ENCODE measurements at places on chromosomes 12 and 14.

- DNase-seq, result no peak
Measured at GRCh38 chr12:100490056-100490455, 16.4 kb downstream of the NR1H4 start.

GRCh38 chr14:36738269-36738668 is 76.6 kb downstream of the PAX9 start:
- DNase-seq, result no peak

- peak; percentile 33 for DNase-seq
Measured at GRCh38 chr14:102923925-102924486, 1.5 kb downstream of the AMN start.

- DNase-seq, result peak; percentile 52
Measured at GRCh38 chr14:105914738-105915385, 388.5 kb downstream of the TMEM121 start.

GRCh38 chr12:116697305-116697704 is 40.6 kb downstream of the SPRING1 start:
- peak; percentile 36 for DNase-seq

- no peak for DNase-seq
Measured at GRCh38 chr12:13559318-13559978, 362.9 kb downstream of the EMP1 start.

GRCh38 chr14:99679543-99679942 is 4.6 kb upstream of the CYP46A1 start:
- no peak for DNase-seq

DNA sequence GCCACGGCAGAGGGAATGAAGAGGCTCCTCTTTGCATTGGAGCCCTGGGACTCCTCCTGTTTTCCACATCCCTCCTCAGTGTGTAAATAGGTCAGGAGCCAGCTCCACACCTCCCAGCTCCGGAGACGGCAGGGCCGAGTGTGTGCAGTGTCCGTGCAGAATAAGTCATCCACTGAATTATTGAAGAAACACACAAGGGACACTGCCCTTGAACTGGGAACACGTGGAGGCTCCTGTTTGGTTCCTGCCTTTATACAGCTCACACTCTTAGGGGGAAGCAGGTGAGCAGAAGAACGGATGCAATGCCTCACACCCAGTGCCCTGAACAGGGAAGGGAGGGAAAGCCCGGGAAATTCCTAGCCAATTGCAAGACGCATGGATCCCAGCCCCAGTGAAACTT is 10.4 kb upstream of the FZD10 start:
- DNase-seq, result no peak

DNA sequence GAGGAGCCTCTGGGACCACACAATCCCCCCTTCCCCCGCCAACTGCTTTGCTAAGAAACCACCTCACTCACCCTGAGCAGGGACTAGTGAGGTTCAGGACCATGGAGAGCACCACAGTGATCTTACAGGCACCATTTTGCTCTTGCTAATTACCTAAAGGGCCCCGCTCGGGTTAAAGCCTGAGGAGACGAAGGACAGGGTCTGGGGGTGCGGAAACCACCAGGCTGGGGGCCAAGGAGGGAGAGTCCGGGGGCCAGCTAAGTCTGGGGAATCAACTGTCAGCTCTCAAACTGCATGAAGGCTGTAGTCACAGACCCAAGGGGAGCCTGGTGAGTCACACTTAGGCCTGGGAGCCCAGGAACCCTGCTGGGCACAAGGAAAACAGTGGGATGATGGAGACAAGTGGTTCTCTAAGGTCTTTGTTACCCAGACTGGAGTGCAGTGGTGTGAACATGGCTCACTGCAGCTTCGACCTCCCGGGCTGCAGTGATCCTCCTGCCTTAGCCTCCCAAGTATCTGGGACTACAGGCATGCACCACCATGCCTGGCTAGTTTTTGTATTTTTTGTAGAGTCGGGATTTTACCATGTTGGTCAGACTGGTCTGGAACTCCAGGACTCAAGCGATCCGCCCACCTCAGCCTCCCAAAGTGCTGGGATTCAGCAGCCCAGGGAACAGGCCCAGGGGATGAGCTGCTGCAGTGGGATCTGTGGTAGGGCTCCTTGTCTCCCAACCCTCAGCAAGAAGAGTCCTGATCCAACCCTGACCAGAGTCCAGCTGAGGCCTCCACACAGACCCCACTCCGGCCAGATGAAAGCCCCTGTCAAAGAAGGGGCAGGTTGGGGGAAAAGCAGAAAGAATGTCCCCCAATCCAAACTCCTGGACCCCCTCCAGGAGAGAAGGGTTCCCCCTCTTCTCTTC is 98.8 kb downstream of the CALM1 start:
- DNase-seq, result no peak

DNA sequence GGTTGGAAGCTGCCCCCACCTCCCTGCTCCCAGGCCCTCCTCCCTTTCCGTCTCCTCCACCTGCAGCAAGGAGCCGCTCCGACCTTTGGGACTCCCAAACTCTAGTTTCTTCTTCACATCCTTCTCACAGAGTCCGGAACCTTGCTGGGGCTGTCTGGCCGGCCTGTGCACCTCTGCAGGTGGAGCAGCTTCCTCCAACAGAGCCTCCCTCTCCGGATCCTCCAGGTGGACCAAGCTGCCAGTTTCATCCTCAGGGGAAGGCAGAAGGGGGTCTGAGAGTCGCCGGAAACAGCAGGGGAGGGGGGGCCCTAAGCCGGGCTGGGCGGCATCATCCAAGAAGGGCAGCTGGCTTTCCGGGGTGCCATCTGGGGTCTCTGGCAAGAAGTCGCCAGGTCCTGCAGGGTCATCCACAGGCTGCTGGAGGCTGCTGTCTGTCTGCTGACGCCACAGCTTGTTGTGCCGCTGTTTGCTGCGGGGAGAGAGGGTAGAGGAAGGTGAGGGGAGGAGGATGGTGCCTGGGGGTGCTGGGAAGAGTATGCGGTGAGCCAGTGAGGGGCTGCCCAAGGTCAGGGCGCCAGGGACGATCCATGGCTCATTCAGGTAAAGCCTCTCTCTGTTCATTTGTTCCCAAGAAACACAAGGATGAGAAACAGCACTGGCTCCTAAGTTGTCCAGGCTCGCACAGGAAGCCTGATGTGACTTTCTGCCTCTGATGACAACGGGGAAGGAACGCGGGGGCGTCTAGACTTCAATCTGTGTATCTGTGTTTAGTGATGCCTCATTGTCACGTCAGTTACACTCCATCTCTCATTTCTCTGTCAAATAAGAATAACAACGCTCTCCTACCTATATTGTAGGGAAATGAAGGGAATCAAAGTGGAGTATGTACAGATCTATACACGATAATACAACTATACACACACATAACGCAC is 61.3 kb upstream of the CORO1C start:
- DNase-seq, result no peak

- no peak for DNase-seq
Measured at GRCh38 chr14:38098074-38098836, 109.4 kb upstream of the SSTR1 start.

DNA sequence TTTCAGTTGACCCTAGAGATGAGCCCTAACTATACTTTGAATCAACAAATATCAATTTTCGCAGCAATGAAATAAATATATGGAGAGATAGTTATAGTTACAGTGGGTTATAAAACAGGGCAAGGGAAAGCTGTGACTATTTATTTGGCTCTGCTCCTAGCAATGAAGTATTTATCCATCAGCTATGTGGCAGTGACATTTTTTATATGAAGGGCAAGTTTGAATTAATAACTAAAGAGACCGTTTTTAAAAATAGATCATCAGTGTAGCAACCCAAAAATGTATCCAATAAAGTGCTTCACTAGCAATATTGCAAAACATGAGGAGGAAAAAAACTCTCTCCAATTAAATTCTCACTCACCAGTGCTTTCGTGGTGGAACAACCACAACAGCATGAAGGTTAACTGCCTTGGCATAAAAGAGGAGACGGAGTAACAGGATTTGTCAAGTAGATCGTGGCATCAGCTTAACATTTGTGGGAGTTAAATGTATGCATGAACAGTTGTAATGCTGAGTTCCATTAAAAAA is 58.1 kb upstream of the NUDT4 start:
- DNase-seq, result no peak

DNA sequence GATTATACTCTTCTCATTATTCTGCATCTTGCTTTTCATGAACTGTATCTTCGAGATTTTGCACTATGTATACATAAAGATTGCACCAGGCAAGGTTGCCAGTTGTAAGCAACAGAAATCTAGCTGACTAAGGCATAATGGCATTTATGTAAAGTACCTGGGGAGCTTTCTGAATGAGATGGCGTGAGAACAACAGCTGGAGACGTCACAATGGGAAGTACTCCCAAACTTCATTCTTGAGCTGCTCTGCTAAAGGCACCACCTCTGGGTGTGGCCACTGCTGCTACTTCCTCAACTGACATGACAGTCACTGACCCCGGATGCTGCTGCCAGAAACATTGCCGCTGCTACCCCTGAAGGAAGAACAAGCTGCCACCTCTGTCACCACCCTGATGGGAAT is 220.7 kb downstream of the NOVA1 start:
- DNase-seq, result no peak

DNA sequence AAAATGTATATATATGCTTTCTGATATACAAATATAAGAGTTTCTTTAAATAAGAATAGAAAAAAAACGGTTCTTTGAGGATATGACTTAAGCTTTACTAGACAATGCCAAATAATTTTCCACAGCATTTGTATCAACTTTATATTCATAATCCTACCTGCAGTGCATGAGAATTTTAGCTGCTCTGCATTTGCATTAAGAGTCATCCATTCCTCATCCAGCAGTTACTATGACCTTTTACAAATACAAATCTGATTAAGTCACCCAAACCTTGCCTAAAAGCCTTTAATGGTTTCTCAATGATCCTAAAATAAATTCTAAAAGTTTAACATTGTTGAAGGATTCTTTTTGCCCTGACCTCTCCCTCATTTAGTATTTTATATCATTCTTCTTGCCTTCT is 116.5 kb downstream of the MGAT4C start:
- no peak for DNase-seq

GRCh38 chr14:99945732-99946651 is 119.2 kb upstream of the EVL start:
- DNase-seq, result no peak

GRCh38 chr14:65193916-65194590 is 91.7 kb upstream of the MAX start:
- DNase-seq, result no peak

DNA sequence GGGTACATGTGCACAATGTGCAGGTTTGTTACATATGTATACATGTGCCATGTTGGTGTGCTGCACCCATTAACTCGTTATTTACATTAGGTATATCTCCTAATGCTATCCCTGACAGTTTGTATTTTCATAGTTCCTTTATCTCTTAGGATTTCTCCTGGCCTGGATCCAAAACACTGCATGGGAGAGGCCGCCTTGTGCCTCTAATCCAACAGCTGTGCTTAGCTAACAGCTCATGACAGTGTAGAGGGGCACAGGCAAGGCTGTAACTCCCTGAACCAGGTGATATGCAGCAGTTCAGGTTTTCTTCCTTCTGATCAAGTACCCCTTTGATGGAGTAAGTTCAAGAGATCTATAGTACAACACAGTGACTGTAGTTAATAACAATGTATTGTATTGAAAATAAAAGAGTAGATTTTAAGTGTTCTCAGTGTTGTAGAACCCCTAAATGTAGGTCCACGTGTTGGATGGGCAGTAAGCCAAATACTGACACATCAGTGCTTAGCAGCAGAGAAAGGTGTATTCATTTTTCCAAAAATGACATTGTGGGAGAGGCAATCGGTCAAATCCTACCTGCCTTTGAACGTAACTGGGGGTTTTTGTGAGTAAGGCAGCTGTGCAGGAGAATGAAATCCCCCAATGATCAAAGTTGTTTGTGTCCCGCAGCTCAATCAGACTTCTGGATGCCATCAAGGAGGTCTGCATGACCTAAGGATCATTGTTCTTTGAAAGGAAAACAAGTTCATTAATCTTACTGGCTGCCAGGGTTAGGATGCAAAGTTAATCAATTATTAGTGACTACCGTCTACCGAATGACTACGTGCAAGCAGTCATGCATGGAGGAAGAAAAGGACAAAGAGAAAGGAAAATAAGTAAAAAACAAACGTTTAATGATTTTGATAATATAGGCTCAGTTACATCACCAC is 89.3 kb upstream of the FGD4 start:
- no peak for DNase-seq

DNA sequence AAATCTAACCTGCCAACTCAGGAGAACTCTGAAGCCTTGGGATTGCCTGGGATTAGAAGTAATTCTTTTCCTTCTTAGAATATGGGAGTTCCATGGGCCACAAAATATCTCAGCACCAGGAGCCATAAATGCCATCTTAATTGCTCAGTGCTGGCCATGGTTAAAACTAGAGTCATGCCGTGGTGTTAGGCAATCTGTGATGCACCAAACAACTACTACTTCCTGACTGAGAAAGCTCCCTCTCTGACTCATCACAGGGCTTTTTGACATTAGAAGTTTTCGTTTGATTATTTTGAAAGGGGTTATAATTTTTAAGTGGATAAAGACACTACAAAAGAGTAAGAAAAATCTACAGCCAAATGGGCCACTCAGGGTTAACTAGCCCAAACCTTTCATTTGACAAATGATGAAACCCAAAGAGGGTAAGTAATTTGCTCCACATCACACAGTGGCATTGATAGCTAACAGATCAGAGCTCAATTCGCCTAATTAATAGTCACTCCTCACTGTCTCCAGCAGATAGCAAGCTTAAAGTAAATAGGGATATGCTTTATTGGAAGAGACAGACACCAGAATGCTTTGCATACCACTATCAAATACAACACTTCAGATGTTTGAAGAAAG is 377.3 kb downstream of the EMP1 start:
- DNase-seq, result no peak

DNA sequence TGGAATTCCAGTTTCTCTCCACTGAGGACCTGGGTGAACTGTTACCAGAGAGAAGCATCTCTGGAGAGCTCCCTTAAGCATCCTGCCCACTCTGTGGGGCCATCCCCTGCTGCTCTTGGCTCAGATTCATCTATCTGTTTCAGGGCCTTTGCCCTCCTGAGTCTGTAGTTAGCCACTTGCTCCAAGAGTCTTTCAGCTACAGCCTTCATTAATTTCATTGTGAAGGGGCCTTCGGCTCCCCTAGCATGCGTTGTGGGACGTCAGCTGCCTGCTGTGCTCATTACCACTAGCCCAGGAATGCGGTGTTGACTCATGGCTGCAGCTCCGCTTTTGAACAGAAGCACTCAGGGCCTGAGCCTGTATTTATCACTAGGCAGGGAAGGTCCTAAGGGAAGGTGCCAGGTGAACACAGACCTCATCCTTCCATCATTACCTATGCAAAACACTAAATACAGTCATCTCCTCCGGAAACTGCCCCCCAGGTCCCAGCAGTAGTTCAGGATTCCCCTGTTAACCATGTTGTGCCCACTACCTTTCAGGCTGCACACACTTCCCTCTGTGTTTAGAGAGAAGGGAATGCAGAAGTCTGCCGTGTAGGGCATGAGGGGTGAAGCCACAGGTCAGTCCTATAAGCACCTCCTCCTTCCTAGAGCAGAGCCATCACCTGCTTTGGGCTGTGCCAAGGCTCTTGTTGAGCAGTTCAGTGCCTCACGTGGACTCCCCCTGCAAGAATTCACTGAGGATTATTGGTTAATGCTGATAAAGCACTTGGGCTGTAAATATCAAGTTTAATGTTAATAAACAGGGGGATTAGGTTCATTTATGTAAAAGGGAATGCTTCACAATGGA is 191.4 kb downstream of the CACNA1C start:
- DNase-seq, result no peak

Measured in upper lobe of left lung (tissue), 6 donors.